ENCODE measurements at places on chromosomes 7 and 10. TPM values are rescaled to one million over a fixed set of nuclear protein-coding genes. Genes with fewer than 3 reads are reported as not detected.

The GRID2IP gene
- 0.31 TPM for total RNA-seq

The MMRN2 gene
- total RNA-seq: 53.6 TPM

DNA sequence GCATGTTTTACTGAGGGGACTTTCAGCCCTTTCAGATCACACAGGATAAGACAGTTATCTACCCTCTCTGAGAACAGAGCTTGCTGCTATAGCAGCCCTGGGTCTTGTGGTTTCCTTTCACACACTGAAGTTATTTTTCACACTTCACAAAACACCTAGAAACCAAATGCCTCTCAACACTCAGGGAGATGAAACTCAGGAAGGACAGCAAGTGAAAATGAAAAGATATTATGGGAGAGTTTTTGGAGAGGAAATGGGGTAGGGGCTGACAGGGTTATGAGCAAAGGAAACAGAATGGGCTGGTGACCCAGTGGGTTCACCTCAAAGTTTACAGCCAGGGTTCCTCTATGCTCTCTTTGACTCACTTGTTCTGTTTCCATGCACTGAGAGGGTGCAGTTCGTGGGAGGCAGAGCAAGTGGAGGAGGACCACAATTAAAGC, 17.0 kb upstream of the GIMAP2 start:
- no peak for DNase-seq

The KAZALD1 gene
- 20.5 TPM for total RNA-seq

DNA sequence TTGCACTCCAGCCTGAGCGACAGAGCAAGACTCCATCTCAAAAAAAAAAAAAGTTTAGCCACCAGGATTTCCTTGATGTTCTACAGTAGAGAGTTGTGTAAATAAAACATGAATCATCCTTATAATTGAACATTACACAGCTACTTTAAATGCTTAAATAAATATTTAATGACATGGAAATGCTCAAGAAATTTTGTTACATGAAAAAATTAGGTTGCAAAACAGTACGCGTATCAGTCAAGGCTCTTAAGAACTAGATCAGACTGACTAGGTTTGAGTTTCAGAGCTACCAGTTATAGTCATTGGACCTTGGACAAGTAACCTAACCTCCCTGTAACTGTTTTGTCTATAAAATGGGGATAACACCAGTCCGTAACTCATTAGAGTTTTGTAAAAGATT, 38.7 kb upstream of the GSAP start:
- DNase-seq: no peak

DNA sequence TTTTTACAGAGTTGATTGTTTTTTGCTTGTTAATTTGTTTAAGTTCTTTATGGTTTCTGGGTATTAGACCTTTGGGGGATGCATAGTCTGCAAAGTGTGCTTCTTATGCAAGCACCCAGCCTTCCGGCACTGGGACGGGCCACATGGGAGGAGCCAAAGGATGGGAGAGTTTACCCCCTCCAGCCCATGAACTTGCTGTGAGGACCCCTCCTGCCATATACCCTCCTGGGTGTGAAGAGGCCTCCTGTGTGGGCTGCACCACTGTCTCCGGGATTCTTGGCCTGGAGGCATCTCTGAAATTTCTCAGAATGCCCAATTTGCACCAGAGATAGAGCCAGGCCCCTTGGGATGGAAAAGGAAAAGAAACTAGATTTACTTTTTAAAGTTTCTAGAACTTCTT, 150.7 kb downstream of the MGMT start:
- no peak for DNase-seq

- DNase-seq: no peak
Measured at GRCh38 chr7:132825222-132825621, 249.0 kb upstream of the PLXNA4 start.

Data from tongue (tissue), 3 donors.